ENCODE measurements at places on chromosomes 12 and 14.

DNA sequence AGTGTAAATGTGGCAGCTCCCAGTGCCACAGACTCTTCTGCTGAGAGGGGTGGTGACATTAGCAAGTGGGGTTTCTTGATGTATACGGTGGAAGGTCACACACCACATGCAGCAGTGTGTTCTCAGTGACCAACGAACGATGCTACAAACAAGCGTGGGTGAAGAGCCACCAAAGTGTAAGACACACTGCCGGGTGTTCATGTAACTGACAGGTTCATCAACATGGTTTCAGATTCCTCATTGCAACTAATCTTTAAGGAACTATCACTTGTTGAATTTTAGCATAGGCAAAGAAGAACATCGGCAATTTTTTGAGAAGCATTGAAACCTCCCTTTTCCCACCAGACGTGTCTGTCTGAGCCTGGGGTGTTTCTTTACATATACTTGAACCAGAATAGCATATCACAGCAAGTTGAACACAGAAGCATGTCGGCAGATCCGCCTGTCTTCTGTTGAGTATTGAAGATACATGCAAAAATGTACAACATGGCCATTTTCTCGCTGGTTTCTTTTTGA lies 58.8 kb downstream of the PPP2R5C start:
- DNase-seq: no peak

DNA sequence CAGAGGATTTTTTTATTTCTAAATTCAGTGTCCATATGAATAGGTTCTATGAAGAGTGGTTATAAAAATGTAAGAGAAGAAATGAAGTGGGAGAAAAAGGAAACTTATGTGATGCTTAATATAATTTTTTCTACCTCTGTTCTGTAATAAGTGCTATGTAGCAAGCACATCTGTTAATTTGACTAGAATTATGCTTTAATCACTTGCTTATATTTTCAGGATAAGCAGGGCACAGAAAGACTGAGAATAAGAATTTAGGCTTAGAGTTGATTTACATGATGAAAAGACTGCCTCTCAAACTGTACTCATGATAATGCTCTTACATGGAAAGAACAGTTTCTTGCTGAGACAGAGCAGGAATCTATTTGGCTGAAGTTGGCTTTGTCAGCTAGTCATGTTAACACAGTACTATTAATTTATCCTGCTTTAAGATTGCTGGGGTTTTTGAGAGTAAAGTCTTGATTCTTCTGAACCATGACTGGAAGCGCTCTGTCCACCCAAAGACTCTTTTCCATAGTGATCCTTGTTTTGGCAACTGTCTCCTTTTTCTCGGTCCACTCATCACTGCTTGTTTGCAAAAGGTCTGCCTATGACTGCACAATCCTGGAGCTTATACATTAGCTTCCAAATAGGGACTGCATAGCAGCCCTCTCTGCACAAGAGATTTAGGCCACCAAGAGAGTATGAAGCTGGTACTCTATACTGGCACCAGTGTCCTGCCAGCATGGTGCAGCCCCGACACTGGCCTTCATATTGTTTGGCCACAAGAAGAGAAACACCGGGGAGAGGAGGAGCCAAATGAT lies 98.8 kb downstream of the AKAP6 start:
- no peak for DNase-seq

- peak; percentile 49 for DNase-seq
Measured at GRCh38 chr12:15165012-15165659, 56.1 kb downstream of the RERG start.

DNA sequence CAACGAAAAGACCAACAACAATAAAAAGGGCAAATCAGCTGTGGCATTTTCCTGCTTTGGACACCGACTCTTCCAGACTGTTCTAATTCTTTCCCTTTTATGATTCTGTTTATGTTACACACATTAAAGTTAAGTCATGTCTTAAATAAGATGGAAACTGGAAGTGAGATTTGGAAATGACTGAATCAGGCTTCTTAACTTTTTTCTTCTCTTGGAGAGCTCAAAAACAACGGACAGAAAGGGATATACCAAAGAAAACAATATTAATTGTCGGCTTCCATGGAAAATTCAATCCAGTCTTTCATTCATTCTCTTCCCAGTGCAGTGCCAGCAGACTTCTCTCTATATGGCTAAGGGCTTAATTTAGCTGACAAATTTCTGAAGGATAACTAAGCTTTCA lies 214.9 kb upstream of the DDHD1 start:
- no peak for DNase-seq

GRCh38 chr14:70909733-70910614 lies 2.7 kb downstream of the PCNX1 start:
- DNase-seq: no peak

DNA sequence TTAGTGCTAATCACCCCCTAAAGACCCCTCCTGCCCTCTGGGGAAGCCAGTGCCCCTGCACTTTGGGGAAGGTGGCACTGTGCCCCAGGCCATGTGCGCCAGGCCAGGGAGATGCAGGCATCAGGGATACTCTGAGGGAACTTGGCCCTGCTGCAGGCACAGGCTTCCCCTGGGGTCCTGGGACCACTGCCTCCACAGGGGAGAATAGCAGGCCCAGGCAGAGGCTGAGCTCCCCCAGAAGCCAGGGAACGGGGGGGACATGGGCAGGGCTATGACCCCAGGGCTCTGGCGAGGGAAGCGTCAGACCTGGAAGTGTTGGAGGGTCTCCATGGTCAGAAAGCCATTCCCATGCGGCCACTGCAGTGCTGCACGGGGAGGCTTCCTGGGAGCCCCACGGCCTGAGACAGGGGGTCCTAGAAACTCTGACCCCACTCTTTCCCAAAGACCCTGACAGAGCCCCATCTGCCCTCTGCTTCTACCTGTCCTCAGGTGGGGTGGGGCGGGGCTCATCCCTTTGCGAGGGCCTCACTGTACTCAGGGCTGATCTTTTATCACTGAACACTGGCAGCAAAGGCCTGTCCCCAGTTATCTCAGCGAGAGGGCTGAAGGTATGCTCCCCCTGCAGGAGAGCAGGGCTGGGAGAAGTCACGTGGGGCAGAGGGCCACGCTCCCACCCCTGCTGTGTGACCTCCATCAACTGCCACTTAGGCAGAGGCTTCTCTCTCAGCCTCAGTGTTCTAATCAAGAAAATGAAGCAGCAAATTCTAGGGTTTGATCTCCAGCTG lies 160.0 kb downstream of the CALM1 start:
- no peak for DNase-seq

DNA sequence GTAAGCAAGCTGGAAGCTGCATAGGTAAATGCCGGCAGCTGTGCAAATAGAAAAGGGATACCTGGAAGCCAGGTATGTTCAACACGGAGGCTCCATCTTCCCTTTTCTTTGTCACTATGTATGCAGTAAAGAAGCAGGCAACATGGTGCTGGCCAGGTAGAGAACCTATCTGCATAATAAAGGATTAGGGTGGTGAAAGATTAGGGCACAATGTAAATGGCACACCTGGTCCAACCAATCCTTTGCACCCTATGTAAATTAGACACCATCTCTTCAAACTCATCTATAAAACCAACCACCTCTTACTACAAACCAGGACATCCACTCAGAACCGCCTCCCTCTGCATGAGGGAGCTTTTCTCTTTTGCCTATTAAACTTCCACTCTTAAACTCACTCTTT lies 32.3 kb downstream of the RPS29 start:
- DNase-seq: no peak

DNA sequence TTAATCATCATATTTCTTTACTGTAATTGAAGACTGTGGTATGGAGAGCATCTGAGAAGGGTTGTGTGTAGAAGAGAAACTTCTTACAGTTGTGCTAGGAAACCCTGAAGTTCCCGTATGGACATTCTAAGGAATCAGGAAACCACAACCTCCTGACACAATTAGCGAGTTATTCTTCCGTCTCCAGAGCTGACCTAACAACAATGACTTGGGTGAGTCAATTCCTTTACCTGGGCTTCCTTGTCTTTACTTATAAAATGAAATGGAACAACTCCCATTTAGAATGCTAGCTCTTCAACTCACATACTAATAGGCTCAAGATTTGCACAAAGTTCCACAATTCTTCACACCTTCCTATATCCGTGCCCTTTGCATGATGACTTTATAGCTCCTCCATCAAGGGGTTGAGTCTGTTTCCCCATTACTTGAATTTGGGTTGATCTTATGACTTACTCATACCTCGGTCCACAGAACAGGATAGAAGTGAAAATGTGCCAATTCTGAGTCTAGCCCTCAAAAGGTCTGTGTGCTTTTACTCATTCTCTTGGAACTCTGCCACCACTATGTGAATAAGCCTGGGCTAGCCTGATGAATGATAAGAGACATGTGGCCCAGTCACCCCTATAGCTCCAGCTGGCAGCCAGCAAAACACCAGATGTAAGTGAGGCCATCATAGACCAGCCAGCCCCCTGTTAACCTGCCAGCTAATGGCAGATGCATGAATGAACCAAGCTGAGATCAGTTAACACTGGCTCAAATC lies 459.4 kb downstream of the ETNK1 start:
- peak; percentile 76 for DNase-seq

DNA sequence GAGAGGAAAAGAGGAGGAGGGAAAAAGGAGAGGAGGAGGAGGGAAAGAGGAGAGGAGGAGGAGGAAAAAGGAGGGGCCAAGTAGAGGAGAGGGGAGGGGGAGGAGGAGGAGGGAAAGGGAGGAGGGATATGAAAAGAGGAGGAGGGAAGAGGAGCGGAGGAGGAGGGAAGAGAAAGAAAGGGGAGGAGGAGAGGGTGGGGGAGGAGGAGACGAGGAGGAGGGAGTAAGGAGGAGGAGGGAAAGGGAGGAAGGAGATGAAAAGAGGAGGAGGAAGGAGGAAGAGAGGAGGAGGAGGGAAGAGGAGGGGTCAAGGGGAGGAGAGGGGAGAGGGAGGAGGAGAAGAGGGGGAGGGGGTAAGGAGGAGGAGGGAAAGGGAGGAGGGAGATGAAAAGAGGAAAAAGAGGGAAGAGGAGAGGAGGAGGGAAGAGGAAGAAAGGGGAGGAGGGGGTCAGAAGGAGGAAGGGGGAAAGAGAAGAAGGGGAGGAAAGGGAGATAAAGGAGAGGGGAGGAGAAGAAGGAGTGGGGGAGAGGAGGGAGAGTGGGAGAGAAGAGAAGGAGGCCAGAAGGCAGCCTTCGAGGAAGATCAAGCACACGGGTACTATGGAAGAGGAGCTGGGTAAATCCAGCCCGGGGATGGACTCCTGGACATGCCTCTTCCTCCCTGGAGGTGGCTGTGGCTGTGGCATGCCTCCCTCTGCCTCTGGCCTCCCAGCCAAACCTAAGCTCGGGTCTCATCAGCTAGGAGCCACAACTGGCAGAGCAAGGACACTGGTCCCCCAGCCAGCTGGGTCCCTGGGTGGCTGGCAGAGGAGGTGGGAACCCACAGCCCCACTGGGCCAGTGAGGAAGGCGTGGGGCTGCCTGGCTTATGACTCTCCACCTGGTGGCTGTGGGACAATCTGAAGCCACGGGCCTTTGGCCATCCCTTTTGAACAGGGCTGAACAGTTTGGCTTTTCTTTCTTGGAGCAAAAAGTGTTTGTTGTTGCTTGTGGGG lies 3.0 kb upstream of the CMKLR1 start:
- no peak for DNase-seq

DNA sequence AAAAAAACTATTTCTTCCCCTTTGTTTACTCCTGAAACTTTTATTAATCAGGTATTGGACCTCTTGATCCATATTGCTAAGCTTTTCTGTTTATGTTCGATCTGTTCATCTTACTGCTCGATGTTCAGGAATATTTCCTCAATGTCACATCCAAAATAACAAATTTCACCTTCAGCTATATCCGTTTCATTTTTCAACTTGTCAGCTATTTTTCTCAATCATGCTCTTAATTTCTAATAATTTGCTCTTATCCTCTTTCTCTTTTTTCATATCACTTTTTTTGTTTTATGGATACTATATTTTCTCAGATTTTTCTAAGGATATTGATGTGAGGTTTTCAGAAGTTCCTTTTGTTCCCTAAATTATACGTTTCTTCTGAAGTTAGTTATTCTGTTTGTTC lies 29.8 kb downstream of the SLC38A4 start:
- DNase-seq: no peak

DNA sequence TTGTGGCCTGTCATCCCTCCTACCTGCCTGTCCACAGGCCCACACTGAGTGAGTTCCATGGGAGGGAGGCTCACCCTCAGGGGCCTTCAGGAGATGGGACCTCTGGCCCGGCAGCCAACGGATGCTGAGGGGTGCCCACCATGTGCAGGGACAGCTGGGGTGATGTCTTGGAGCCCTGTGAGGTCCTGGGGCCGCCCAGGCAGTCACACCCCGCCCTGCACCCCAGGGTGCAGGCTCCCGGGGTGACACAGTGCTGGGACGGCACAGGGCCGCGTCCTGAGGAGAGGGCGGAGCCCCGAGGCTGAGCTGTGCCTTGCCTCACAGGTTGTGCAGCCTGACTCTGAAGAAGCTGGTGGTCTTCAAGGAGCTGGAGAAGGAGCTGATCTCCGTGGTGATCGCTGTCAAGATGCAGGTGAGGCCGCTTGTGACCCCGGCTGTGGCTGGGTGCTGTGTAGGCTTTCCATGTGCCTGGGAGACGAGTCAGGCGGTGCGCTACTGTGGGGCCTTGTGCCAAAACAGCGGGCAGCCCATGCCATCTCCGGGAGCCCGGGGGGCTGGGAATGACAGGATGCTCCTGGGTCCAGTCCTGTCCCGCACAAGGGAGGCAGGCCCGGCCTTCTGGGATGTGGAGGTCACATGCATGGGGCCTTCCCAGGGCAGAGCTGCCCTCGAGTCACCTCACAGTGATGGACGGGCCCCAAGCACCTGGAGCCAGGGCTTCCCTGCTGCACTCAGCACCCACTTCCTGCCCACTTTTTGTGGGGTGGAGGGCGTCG lies 33.8 kb downstream of the PACS2 start:
- no peak for DNase-seq

DNA sequence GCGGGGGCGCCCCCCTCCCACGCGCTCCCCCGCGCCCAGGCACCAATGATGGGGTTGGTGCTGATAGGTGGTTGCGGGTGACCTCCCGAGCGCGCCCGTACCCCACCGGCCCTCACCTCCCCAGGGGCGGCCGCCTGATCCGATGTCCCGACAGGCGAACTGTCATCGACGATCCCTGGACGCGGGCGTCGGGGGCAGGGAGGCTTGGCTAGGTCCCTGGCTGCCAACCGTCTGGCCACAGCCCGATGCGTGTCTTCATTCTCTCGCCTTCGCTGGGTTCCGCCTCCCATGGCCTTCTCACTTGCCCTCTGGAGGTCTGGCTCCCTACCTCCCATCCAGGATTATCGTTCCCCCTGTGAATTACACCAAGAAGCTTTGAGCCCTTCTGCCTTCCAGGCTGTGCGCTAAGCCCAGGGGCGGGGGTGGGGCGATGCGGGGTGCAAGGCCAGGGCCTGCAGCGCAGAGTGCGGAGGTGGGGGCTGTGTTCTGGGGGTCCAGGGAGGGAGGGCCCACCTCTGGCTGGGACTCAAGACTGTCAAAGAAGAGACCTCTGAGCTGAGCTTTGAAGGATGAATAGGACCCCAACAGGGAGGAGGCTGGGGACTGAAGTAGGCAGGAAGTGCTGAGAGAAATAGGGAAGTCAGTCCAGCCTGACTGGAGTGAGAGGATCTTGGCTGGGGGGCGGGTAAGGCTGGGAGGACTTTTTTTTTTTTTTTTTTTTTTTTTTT lies 7.7 kb upstream of the RACGAP1 start:
- DNase-seq: no peak

- DNase-seq: no peak
Measured at GRCh38 chr14:51908086-51908485, 47.7 kb downstream of the GNG2 start.

GRCh38 chr12:48969833-48970701 lies 1.5 kb downstream of the WNT10B start:
- DNase-seq: no peak

- no peak for DNase-seq
Measured at GRCh38 chr14:37599507-37600368, 4.3 kb downstream of the TTC6 start.

- DNase-seq: no peak
Measured at GRCh38 chr12:67989184-67989920, at the start of gene IFNG-AS1. IFNG-AS1 (plus strand) TSS chr12:67989447.
